T-helper 17 cell (primary cell): ENCODE measurements at places on chromosomes 7 and 10. TPM values are rescaled to one million over a fixed set of nuclear protein-coding genes. Genes with fewer than 3 reads are reported as not detected.

GRCh38 chr10:124071141-124071540, 22.3 kb downstream of the CHST15 start:
- peaks cover 17% of the 10 kb centered on the region for H3K4me1 ChIP-seq
- no peak overlapping the region for H3K4me3 ChIP-seq
- no peaks in the 10 kb centered on the region for H3K36me3 ChIP-seq
- peaks cover 23% of the 10 kb centered on the region for H3K27me3 ChIP-seq

DNA sequence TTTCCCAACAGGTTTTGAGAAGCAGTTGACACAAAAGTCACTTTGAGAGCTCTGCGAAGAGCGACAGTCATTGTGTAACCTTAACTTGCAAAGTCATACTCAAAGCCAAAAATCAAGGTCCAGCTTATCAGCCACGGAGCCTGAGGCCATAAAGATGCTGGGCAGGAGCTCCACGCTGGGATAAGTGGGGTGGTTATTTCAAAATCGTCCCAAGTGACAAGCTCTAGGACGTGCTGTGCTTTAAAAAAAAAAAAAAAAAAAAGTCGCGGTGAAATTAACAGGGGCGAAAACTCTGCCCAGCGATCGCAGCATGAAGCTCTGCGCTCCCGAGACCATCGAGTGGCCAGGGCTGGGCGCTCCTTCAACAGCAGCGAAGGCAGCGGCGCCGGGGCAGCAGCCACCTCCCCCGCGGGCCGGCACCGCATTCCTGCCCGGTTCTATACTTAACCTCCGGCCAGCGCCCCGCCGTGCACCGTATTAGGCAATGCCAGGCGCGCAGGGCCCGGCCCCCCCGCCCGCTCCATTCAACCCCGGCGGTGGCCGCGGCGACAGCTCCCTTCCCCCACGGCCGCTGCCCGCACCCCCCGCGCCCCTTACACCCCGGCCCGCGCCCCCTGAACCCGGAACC, 657 bp downstream of the HACD1 start:
- H3K4me1 ChIP-seq: peaks cover 10% of the 10 kb centered on the region
- H3K27ac ChIP-seq: no peak overlapping the region
- H3K27me3 ChIP-seq: peaks cover 8% of the 10 kb centered on the region

The PDE6C gene
- total RNA-seq: not detected

The C10orf120 gene
- not detected for total RNA-seq

The DPYSL4 gene
- total RNA-seq: 3.3 TPM

GRCh38 chr10:86524225-86524962, 2.8 kb upstream of the WAPL start:
- H3K27me3 ChIP-seq: no peaks in the 10 kb centered on the region
- H3K4me3 ChIP-seq: no peak overlapping the region
- H3K4me1 ChIP-seq: peaks cover 32% of the 10 kb centered on the region
- no peaks in the 10 kb centered on the region for H3K36me3 ChIP-seq
- peak overlapping the region; percentile 37 for H3K27ac ChIP-seq

- peaks cover 2% of the 10 kb centered on the region for H3K36me3 ChIP-seq
- peaks cover 10% of the 10 kb centered on the region for H3K27me3 ChIP-seq
- no peak overlapping the region for H3K4me3 ChIP-seq
Measured at GRCh38 chr10:31261511-31262311, 57.3 kb upstream of the ZEB1 start.

GRCh38 chr10:121900443-121901174, 27.2 kb downstream of the ATE1 start:
- no peak overlapping the region for H3K4me3 ChIP-seq
- H3K4me1 ChIP-seq: peaks cover 7% of the 10 kb centered on the region
- H3K27ac ChIP-seq: no peak overlapping the region
- H3K27me3 ChIP-seq: no peaks in the 10 kb centered on the region
- no peak for DNase-seq

DNA sequence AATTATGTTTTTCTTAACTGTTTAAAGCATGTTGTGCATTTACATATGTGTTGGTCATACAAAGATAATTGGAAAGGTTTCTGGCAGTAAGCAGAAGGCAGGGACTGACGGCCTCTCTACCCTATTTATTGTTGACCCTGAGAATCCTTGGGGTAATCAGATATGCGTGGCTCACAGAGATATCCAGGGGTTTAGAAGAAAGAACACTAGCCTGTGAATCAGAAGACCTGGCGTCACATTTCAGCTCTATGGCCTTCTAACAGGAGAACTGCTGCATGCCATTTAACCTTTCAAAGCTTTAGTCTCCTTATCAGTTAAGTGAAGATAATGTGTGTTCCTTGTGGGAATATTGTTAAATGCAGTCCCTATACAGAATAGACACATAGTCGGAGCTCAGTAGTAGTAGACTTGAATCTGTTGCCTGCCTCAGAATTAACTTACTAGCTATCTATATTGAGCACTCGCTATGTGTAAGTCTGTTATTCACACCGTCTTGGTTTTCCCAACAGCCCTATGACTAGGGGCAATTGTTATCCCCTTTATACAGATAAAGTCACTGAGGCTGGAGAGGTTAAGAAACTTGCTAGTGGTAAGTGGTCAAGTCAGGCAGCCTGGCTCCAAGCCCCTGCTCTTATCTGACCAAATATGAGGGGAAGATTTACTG, 129.6 kb upstream of the ANKRD1 start:
- no peak for DNase-seq
- no peak overlapping the region for H3K4me3 ChIP-seq
- H3K36me3 ChIP-seq: peaks cover 3% of the 10 kb centered on the region
- H3K27me3 ChIP-seq: peaks cover 36% of the 10 kb centered on the region

The DOCK4 gene
- 0.18 TPM for total RNA-seq
